ENCODE measurements at places on chromosomes 6 and 20. TPM values are rescaled to one million over a fixed set of nuclear protein-coding genes. Genes with fewer than 3 reads are reported as not detected.

The MATN4 gene
- 2.2 TPM for total RNA-seq

The CEBPB gene
- total RNA-seq, result 25.6 TPM

The TRIM15 gene
- total RNA-seq, result 0.35 TPM

The ARMH2 gene
- total RNA-seq, result not detected

The HFE gene
- total RNA-seq, result 1.9 TPM

The ADGRF1 gene
- 0.16 TPM for total RNA-seq

The BCKDHB gene
- total RNA-seq, result 27.5 TPM

The HS3ST5 gene
- total RNA-seq, result 8.6 TPM

The ACTL10 gene
- 1.5 TPM for total RNA-seq

The POM121L2 gene
- 0.16 TPM for total RNA-seq

The IPCEF1 gene
- total RNA-seq, result 1.2 TPM

The DAAM2 gene
- 3.1 TPM for total RNA-seq

The UBE2J1 gene
- 9.9 TPM for total RNA-seq

The DEFB124 gene
- not detected for total RNA-seq

The PHACTR1 gene
- total RNA-seq, result 15.5 TPM

The GPR63 gene
- total RNA-seq, result 7.8 TPM

The FERMT1 gene
- 17.6 TPM for total RNA-seq

The PKHD1 gene
- total RNA-seq, result 0.09 TPM

The TBXT gene
- 0.15 TPM for total RNA-seq

The TCP11 gene
- total RNA-seq, result not detected

The MOXD1 gene
- total RNA-seq, result 2.3 TPM

The PDYN gene
- total RNA-seq, result 0.14 TPM

The RNF39 gene
- 4.5 TPM for total RNA-seq

The PGC gene
- total RNA-seq, result 0.62 TPM

The LY86 gene
- 0.16 TPM for total RNA-seq

The BPIFB4 gene
- total RNA-seq, result not detected

The SRMS gene
- total RNA-seq, result 0.46 TPM

The BRD2 gene
- total RNA-seq, result 206 TPM

The SLC22A2 gene
- 0.44 TPM for total RNA-seq

The UQCC2 gene
- 105 TPM for total RNA-seq

The UBE3D gene
- 17.4 TPM for total RNA-seq

The PSORS1C1 gene
- total RNA-seq, result 0.34 TPM

The PSORS1C2 gene
- total RNA-seq, result 0.78 TPM

The IP6K3 gene
- 0.89 TPM for total RNA-seq

The LPA gene
- 0.60 TPM for total RNA-seq

The IL17F gene
- total RNA-seq, result not detected

The ATF6B gene
- total RNA-seq, result 47.5 TPM

The KCNG1 gene
- total RNA-seq, result 34.6 TPM

The PRR18 gene
- 0.39 TPM for total RNA-seq

The CCN2 gene
- total RNA-seq, result 75.9 TPM

The FNDC11 gene
- 3.8 TPM for total RNA-seq

The POLR3F gene
- 12.8 TPM for total RNA-seq

The TNFRSF21 gene
- total RNA-seq, result 52.7 TPM

The CDH26 gene
- 1.0 TPM for total RNA-seq

The YWHAB gene
- 216 TPM for total RNA-seq

The RNF182 gene
- total RNA-seq, result 4.4 TPM

The SNAP91 gene
- 1.2 TPM for total RNA-seq

The ZSCAN23 gene
- total RNA-seq, result 9.0 TPM

The EPPIN gene
- 0.23 TPM for total RNA-seq

Measured in WTC11 (cell line).